ENCODE measurements at places on chromosomes 6 and 20.

GRCh38 chr6:129262661-129263060 is 379.7 kb downstream of the LAMA2 start:
- DNase-seq, result no peak

DNA sequence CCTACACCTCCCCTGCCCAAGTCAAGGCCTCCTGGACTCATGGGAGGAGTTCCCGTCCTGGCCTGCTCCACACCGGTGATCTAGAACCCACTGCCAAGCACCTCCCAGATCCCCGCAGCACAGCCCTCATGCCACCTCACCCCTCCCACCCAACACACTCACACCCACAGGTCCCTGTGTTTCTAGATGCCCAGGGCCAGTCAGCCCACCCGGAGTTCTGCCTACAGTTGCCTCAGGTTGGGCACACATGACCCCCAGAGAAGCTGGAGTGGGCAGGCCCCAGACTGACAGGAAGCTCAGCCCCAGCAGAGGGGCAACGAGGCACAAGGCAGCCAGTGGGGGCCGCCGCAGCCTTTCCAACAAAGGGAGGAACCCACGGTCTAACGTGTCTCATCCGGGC is 29.6 kb downstream of the RRBP1 start:
- no peak for DNase-seq

DNA sequence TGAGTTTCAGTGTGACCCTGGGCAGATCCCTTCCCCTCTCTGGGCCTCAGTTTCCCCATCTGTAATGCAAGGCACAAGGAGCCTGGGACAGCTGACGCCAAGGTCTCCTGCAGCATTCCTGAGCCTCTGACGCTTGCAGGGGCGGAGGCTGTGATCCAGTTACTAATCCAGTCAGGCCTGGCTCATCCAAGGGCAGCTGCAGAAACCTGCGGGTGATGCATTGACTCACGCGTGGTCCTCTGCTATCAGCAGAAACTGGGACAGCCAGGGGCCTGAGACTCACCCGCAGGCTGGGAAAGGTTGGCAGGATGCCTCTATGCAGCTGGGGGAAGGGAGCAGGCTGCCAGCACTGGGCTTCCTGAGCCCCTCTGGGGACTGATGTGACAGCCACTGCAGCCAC is 65.0 kb upstream of the SIRPA start:
- DNase-seq, result no peak

GRCh38 chr20:54479138-54479906 is 3.9 kb downstream of the DOK5 start:
- no peak for DNase-seq

DNA sequence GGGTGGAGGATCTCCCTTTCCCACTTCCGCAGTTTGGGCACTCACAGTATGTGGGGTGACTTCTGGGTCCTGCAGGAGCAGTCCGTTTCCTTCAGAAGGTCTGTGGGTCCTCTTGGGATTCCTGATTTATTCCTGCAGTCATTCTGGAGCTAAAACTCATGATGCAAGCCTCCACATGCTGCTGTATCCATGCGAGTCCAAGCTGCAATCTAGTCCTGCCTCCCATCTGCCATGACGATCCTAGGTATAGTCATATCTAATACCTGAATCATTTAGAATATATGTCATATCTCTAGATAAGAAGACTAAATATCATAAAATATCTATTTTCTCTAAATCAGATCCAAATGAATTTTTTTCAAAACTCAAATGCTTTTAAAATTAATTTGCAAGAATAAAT is 103.4 kb upstream of the AHI1 start:
- DNase-seq, result no peak

DNA sequence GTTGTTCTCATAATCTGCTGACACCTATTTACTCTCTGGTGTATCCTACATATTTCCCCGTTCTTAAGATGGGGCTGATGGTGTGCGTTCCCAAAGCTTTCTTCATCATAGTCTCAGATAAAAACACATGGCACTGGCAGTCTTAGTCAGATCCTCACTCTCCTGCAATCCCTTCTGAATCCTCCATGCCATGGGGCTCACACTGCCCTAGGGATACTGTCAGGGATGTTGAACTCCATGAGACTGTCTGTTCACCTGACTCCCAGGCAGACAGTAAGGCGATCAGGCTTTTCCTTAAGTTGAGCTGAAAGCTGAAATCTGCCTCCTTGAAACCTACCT is 76.0 kb downstream of the SLX4IP start:
- DNase-seq, result no peak

DNA sequence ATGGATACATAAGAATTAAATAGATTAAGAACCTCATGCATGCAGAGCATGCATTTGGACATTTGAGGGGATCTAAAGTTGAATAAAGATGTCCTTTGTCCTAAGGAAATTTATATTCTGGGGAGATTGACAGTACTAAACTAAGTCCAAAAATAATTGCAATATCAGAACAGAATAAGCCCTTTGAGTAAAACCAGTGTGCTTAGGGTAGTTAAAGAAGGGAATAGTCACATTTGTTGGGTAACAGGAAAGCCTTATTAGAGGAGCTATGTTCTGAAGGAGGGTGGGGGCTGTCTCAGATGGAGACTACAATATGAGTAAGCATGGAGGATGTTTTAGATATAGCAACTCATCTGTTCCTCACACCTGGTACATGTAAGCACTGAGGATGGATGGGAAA is 35.8 kb downstream of the CDC5L start:
- DNase-seq, result no peak

DNA sequence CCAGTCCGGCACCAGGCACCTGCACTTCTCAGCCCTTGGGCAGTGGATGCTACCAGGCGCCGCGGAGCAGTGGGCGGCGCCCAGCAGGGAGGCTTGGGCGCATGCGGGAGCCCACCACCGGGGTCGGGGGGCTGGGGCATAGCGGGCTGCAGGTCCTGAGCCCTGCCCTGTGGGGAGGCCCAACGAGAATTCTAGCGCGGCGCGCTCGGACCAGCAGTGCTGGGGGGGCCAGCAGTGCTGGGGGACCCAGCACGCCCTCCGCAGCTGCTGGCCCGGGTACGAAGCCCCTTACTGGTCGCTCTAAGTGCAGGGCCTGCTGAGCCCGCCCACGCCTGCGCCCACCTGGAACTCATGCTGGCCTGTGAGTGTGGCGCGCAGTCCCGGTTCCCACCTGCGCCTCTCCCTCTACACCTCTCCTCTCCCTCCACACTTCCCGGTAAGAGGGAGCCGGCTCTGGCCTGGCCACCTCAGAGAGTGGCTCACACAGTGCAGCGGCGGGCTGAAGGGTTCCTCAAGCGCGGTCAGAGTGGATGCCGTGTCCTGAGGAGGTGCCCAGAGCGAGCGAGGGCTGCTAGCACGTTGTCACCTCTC is 28.5 kb upstream of the SERPINB1 start:
- no peak for DNase-seq

- no peak for DNase-seq
Measured at GRCh38 chr6:125839471-125839870, 48.7 kb downstream of the NCOA7 start.

DNA sequence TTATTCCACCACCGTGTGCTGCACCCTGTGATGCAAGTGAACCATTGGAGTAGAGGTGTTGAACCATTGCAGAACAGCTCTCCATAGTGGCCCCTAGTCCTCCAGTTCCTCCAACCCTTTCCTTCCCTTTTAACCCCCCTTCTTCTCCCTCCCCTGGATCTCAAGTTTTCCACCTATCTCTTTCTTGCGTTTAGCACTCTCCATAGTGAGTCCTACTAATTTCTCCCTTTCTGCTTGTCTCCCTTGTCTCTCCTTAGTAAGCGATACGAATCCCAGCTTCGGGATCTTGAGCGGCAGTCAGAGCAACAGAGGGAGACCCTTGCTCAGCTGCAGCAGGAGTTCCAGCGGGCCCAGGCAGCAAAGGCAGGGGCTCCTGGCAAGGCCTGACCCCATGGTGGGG is 1.1 kb downstream of the PFDN6 start:
- DNase-seq, result no peak

DNA sequence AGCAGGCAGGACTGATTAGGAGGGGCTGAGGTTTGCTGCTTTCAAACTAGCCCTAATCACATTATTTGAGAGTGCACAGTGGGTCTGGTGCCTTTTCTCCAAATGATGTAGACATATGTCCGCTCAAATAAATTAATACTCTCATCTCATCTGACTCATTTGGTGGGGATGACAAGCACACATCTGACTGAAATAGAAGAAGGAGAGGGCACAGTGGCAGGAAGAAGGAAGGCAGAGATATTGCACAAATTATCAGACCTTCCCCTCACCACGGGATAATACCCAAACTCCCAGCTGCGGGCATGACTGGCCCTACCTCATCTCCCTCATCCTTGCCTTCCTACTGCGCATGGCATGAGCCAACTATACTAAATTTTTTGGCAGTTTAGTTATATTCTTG is 33.9 kb upstream of the TNFRSF21 start:
- DNase-seq, result no peak

DNA sequence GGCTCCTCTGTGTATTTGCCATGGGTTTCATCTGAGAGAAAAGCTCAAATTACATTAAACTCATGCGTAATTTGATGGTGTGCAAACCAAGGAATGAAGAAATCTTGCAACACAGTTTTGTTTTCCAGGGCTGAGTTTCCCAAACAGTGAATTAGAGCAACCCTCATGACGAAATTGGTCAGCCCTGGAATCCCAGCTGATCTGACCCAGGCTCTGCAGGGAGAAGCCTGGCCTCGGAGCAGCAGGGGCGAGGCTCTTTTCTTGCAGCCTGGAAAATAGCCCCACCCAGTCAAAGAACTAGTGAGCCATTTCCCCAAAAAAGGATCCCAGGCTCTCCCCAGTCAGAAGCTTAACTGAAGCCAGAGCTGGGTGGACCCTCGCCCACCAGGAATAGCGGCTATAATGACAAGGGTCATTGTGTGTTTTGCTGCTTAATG is 107.3 kb upstream of the SNX9 start:
- no peak for DNase-seq

DNA sequence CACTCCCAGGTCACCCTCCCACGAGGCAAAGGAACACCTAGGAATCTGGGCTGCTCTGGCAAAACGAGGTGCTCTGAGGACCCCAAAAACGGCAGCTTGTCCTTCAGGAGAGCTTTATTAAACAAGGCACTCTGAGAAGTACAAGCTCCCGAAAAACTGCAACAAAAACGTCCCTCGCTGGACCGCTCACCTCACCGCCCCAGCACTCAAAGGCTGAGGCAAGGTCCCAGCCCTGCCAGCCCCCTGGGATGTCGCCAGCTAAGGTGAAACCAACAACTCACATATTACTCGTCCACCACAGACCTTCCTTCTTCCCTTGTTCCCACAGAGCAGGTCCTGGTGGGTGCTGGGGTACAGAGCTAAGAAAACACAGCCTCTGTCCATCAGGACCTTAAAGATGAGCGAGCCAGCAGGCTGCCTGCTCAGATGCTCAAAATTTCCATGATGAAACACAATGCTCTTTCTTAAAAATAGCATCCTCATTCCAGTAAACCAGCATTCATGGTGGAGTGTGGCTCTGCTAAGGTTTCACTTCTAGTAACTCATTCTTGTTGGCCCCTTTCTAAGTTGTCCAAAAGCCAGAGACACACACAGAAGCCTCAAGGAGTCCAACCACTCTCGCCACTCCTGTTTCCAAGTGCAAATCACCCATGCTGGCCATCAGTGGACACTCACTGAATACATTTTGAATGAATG is 35.9 kb downstream of the ATP9A start:
- DNase-seq, result no peak

DNA sequence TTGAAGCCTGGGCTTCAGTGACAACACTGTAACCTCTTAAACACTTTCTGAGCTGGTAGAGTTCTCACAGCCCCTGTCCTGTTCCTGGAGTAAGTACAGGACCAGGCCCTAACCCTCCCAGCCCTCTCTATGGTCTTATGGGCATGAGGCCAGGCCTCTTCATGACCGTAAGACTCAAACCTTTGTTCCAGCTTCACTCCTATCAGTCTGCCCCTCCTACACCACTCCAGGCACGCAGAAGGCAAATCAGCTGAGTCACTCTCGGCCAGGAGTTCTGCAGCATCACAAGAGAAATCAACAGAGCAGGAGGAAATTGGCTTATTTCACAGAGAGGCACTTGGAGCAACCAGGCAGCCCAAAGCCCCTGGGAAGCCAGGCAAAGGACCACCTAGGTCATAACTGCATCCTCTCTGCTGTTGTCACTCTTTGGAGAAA is 25.3 kb upstream of the CHD6 start:
- DNase-seq, result no peak

DNA sequence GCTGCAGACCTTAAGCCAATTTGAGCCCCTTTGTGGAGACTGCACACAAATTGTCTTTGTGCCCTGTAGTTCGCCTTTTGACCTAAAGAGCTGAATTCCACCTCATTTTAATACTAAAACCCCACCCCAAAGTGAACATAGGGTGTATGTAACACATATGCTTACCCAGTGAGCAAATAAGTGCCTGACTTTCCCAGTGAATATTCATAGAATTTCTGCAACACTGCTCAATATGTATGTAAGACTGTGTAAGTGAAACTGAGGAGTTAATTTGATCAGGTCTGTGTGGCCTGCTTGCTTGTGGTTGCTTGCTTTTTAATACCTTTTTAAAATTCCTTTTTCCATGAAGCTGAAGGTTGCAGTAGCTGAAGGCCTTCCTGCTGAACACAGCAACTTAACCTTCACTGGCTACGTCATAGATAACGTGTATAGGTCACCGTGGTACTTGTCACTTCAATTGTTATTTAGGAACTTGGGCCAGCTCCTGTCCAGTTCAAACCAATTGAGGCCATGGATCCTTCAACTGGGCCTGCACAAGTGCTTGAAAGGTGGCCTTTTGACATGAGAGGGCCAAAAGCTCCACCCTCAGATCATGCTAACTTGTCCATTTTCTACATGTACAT is 131.7 kb upstream of the BTBD3 start:
- no peak for DNase-seq

DNA sequence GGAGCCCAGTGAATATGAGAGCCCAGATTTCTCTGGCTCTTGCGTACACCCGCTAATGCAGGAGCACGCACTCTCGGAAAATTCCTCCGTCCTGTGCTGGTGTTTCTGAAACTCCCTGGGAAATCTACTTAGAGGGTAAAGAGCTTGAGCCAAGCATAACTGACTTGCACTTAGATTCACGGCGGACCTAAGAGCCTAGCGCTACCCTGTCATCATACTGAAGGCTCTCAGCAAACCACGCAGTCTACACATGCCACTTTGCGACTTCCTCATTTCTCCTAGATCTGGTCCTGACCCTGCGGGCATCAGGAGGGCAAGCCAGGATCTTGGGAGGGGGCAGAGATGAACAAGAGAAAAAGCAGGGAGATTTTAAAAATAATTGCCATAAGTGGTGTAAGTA is 324.7 kb downstream of the CD83 start:
- DNase-seq, result no peak

DNA sequence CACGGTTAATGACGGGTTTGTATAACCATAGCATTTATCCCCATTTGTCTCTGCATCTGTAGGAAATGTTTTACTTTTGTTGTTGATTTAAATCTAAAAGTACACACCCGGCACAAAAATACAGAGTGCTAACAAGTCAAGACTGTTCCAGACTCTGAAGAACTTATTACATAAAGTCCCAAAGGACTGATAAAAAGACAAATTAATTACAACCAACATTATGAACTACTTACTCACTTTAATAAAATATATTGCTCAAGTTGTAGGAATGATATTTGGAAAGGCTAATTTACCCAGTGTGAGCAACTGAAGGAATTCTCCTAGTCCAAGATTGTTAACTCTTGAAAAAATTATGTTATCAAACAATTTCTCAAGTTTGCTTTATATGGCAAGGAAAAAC is 115.6 kb downstream of the KIF13A start:
- no peak for DNase-seq
